Activated CD8-positive, alpha-beta memory T cell treated with anti-CD3 and anti-CD28 coated beads for 1 hour (primary cell): ENCODE measurements at places on chromosomes 6 and 20.

DNA sequence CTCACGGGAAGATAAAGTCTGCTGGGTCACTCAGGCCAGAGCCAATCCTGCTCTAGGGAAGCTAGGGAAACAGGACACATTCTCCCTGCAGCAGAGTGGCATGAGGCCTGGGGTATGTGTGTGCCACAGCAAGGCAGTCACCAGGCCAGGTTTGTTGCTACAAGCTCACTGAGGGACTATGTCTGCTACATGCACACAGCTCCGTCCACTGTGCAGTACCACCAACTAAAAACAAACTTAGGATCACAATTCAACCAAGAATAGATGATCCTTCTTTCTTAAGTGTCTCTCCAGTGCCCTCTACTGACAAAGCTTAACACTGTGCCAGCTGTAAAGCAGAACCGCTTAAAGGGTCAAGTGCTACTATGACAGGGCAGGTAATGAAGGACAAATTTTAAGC is 192.5 kb downstream of the PTPRK start:
- no peak for DNase-seq

GRCh38 chr6:130598021-130598989 is 228.9 kb upstream of the SMLR1 start:
- DNase-seq: no peak

DNA sequence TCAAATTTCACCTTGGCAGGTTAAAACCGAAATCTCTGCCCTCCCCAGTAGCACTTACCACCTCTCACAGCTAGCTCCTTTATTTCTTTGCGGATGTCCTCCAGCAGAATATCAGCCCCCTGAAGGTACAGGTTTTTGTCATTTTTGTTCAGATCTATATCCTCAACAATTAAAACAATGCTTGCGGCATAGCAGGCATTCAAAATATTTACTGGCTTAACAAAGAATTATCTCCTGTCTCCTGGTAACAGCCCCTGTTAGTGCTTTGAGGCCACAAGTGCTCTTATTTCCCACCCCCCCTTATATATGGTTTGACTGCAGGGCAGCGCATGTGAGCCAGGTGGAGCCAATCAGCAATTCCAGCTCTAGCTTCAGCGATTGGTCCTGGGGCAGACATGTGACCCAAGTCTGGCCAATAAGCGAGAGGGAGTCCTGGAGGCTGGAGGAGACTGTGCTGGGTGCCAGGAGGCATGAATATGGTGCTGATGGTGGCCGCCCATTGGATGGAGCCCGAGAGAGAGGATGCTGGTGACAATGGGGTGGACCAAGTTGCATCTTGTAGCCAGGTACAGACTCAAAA is 21.0 kb downstream of the SULF2 start:
- DNase-seq: no peak

GRCh38 chr6:167449094-167449861 is 124.4 kb downstream of the TTLL2 start:
- no peak for DNase-seq

DNA sequence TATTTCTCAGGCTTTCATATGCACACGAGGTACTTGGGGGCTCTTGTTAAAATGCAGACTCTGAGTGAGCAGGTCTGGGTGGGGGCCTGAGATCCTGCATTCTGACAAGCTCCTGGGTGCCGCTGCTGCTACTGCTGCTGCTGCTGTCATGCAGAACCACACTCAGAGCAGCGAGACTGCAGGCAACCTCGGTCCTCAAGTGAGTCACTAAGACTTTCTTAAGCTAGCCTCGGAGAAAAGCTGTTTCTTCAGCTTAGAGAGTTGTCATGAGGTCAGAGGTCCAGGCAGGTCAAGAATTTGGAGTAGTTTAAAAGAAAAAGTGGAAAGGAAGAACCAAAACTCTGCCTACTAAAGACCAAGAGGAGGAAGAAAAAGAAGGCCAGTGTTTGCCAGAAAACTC is 92.9 kb downstream of the SPTLC3 start:
- DNase-seq: no peak

DNA sequence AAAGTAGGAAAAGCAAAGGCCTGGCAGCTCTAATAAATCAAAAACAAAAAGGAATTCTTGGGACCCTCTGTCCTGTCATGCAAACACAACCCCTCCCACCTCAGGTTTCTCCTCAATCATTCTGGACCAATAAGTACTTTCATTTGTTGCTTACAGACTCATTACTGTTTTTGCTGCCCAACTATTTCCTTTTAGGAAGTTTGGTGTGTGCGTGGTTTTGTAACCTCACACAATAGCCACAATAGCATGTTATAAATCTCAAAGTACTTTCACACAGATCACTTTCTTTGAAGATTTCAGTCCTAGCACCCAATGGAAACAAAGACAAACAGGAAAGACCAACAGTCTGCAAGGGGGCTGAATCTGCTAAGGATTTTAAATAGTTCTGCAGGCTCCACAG is 4.5 kb downstream of the MRPL14 start:
- DNase-seq: no peak

DNA sequence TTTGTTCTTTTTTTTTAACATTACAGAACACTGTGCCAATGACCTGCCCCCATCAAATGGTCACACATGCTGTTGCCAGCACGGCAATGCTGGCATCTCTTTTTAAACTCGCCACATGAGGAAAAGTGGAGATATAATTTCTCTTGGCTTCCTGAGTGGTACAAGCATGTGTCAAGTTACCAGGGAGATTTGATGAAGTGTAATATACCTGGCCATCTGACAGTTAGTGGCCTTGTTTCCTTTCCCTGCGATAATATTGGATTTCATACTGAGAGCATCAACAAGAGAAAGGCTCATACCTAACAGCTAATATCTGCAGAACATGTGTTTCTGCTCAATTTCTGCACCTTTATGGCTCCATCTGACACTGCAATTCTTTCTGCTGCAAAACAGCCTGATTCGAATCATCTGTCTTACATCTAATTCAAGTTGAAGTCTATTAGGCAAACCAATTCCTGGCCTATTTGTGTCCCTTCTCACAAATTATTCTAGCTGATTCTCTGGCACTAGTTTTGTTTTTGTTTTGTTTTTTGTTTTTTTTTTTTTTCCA is 519.5 kb downstream of the PREX1 start:
- DNase-seq: no peak
